Stimulated activated CD4-positive, alpha-beta T cell treated with anti-CD3 and anti-CD28 coated beads, Interleukin-2, amount 100 ng/mL, for 48 hours (primary cell): ENCODE measurements at places on chromosomes 2 and 18.
A peak's percentile ranks its signal among the peaks of the same experiment; 100 is the strongest.

DNA sequence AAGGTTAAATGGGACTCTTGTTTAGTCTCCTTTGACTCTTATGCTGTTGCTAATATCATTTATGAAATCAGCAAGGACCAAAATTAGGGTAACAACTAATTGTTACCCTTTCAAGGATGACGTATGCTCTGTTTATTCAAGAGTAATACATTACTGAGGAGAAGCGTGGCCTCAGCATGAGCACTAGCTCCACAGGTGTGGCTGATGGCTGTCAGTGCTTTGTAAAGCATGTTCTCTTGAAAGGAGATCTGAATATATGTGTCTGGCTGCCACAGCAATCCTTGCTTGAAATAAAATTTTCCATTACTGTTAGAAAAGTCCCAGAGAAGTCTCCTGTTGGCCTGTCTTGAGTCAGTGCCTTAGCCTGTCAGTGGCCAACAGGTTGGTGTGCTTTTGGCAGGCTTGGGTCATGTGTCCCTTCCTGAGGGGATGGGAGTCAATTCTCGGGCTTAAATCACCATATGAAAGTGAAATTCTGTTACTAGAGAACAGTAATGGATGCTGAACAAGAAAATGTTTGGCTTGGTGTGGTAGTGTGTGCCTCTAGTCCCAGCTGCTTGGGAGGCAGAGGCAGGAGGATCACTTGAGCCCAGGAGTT is 32.7 kb downstream of the ABI2 start:
- no peak for DNase-seq

DNA sequence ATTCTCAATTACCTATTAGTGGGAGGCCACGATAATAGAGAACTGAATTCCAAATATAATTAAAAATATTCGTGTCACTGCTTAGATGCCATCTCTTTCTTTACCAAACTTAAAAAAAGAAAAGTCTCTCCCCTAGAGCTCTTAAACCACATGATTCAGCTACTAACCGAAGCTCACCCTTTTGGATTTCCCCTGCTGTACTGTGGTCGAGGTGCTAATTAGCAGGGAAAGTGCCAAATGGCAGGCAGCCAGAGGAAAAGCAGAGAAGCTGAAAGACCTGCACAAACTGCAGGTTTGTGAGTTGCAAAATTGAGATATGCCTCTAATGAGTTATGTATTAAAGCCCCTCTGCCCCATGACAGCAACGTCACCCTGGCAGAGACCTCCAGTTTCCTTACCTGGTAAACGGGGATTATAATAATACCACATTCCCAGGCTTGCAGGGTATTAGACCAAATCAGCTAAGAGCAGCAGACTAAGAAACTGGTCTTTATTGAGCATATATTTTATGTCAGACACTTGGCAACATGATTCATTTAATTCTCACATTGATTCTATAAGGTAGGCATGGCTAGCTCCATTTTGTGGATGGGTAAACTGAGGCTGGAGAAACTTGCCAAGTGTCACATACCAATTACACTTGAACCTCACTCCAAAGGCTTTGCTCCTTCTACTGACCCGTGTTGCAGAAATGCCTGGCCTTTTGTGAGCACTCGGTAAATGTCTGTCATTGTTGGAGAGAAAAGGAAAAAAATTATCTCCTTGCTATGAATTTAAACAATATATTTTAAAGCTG is 259.7 kb downstream of the LPIN1 start:
- DNase-seq: peak; percentile 65

DNA sequence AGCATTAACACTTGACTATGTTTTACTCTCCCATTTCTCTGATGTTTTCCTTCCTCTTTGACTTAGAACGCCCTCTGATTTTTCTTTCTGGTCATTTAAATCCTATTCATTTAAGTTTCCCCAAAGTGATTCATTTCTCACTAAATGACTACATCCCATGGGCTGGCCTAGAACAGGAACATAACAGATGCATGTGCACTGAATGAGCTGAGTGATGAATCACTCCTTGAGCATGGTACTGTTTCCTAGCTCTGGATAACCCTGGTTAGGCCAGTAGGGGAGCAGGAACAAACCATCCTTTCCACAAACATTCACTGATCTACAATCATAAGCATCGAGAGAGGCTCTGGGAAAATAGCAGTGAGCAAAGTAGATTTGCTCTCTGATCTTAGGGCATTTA is 221.9 kb upstream of the SETBP1 start:
- DNase-seq: no peak

GRCh38 chr2:108560895-108561530 is 26.7 kb downstream of the LIMS1 start:
- no peak for DNase-seq

GRCh38 chr2:222309361-222309760 is 10.6 kb upstream of the PAX3 start:
- no peak for DNase-seq

DNA sequence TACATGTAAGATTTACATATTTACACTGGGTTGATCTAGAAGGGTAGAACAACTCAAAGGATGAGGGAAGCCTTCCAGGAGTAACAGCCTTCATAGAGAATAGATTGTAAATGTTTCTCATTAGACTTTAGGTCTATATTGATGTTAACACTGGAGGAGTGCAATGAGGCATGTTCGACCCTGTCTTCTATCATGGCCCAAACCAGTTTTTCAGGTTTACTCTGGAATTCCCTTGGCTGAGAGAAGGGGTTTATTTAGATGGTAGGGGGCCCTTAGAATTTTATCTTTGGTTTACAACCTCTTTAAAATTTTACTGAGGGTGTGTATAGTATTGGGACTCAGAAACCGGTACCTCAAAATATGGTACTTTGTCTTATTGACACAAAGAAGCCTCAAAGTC is 634.9 kb upstream of the PIK3C3 start:
- no peak for DNase-seq

DNA sequence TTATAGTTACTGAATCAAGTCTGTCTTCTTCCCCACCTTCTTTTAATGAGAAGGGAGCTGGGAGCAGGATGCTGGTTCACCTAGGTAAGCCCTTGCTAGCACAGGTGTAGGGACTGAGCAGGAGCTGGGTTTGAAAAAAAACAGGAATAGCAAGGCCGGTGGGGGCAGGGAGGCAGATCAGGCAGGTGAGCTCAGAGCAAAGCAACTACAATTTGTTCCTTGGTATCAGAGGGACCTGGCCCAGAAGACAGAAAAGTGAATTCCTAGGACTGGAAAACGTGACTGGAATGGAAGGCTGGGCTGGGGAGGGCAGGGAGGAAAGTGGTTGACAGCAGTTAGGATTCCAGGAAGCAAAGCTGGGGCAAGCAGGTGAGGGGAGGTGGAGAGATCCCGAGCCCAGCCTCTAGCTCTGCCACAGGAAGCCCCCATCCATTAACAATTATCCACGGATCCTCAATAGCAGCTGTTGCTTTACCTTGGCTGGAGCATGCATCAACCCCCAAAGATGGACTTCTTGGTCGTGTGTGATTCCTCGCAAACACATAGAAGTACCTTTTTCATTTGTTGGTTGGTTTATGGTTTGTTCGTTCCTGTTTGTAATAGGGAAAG is 118.4 kb downstream of the LNPK start:
- no peak for DNase-seq

GRCh38 chr2:215816424-215816823 is 196.9 kb downstream of the MREG start:
- DNase-seq: no peak

DNA sequence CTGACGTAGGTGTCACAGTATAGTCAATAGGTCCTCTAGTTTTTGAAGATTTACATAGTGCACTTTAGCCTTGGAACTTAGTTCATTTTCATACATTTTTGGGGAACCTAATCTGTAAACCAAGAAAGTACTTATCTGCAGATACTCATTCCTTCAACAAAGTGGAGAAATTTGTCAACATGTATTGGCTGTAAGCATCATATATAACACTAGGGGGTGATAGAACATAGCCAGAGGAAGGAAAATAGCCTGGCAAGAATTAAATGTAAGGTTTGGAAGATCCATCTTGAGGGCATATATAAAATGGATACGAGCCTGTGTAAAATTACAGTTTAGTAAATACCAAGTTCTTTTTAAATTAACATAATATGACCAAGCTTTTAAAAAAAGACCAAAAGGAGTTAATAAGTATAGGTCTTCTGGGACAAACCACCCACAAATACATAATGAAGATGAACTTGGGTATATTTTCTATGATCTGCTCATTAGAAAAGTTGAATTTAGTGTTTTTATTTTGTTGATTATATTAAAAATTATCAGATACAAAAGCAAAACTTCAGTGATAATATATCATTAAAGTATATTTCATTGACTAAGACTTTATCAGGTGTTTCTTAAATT is 18.2 kb downstream of the RPL37A start:
- DNase-seq: no peak

DNA sequence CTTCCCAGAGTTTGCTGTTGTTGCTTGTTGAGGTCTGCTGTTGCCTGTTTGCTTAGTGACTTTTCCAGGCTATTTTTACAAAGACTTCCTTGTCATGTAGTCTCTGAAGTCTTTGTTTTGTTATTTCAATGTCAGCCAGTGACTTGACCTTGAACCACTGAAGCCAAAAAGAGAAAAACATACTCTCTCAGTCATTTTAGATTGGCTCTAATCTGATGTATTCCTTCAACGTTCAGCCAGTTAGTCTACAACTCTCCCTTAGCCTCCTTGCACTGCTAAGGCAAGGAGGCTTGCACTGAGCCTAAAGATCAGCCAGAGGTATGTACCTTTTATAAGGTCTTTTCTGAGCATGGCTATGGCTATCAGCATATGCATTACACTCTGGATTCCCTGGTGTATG is 27.9 kb downstream of the KIAA1328 start:
- no peak for DNase-seq

GRCh38 chr18:43877616-43878321 is 600.5 kb upstream of the SYT4 start:
- no peak for DNase-seq

DNA sequence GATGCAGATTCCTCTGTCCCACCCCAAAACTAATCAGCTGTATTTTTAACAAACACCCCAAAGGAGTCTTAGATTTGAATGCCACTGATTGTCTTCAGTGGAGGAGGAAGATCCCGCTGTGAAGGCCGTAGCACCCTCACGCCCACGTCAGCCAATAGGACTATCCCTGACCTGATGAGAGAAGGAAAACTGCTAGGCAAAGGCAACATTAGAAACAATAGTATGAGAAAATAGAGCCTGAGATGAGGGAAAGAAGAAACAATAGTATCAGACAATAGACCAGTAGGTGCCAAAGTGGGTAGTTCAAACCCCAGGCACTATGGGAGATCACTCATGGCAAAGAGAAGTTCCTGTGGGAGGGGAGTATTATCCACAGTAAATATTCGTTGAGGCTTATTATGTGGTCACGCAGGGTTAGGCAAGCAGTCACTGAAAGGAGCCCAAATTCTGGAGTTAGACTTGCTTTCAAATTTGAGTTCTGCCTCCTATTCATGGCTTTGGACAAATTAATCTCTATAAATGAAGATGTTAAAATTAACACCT is 2.8 kb downstream of the PCBP1 start:
- no peak for DNase-seq

DNA sequence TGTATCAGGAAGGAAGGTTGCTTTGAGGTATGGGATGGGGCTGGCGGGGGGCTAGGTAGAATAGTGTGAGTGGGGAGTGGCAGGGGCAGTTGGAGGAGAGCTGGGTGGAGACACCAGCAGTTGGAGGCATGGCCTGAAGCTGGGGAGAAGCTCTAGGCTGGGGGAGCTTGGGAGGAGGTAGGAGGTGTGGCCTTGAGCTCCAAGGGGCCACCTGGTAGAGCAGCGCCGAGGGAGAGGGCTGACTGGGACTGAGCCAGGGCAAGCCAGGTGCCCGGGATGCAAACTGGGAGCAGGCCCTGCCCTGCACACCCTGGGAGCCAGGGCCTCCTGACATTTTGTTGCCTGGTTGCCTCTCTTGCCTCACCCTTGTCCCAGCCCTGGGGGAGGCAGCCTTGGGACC is 33.1 kb upstream of the PDIA6 start:
- no peak for DNase-seq

GRCh38 chr2:177917169-177917568 is 155.4 kb downstream of the PDE11A start:
- DNase-seq: no peak

DNA sequence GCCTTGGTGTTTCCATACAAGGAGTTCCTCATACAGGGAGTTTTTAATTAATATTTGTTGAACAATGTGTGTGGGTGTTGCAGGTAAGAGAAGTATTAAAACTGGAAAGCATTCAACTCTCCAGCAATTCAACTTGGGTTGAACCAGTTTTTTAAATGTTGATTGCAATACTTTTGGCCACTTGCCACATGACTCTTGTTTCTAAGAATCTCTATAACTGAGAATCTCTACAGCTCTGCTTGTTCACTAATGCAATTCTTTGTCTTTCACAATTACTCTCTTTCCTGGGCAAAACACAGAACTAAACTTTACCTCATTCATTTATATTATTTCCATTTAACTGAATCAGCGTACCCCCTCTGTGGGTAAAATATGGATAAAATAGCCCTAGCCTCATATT is 429.4 kb downstream of the ARHGAP15 start:
- no peak for DNase-seq

- no peak for DNase-seq
These were observed 654.9 kb downstream of the ADCYAP1 start for GRCh38 chr18:1559563-1559962.

DNA sequence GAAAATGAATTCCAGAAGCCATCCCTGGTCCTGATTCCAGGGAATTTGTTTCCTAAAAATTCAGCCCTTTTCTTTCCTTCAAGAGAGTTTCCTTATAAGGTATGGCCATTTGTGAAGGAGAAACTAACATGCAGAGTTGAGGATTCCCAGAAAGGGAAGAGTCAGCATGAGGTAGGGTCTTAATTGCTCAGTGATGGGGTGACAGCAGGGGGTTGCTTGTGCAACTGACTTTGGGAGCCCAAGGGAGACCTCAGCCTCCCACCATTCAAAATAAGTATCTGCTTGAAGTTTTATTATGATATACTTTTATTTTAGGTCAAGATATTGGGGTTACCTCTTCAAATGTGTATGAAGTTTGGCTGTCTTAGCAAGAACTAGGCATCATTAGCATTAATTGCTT is 74.9 kb upstream of the CELF4 start:
- no peak for DNase-seq

DNA sequence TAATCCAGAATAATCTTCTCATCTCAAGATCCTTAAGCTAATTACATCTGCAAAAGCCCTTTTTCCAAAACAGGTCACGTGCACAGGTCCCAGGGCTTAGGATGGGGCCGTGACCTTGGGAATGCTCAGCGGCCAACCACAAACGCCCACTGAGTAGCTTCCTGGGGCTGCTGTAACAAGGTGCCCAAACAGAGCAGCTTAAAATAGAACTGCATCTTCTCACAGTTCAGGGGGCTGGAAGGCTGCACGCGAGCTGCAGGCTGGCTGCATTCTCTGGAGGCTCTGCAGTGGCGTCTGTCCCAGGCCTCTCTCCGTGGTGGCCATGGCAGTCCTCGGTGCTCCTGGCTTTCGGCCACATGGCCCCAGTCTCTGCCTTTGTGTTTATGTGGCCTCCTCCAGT is 31.9 kb downstream of the ADI1 start:
- DNase-seq: no peak

DNA sequence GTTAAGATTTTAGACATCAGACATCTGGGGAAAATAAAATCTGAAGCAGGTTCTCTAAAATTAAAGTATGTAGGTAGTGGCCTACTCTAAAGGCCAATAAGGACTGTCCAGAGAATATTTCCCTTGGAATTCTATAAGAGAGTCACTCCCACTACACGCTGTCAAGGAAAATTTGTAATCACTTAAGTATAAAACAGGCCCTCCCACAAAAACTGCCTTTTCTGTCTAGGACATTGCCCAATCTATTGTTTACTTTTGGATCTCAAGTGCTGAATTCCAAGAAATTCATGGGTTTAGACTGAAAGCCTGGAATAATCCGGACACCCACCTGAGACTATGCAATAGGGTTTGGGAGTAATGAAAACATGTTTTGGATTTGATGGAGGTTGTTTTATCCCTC is 1.7 kb upstream of the SRBD1 start:
- no peak for DNase-seq
